ENCODE measurements at places on chromosomes 1 and 21.

GRCh38 chr1:195516036-195516435, 1092.2 kb downstream of the KCNT2 start:
- DNase-seq = no peak

DNA sequence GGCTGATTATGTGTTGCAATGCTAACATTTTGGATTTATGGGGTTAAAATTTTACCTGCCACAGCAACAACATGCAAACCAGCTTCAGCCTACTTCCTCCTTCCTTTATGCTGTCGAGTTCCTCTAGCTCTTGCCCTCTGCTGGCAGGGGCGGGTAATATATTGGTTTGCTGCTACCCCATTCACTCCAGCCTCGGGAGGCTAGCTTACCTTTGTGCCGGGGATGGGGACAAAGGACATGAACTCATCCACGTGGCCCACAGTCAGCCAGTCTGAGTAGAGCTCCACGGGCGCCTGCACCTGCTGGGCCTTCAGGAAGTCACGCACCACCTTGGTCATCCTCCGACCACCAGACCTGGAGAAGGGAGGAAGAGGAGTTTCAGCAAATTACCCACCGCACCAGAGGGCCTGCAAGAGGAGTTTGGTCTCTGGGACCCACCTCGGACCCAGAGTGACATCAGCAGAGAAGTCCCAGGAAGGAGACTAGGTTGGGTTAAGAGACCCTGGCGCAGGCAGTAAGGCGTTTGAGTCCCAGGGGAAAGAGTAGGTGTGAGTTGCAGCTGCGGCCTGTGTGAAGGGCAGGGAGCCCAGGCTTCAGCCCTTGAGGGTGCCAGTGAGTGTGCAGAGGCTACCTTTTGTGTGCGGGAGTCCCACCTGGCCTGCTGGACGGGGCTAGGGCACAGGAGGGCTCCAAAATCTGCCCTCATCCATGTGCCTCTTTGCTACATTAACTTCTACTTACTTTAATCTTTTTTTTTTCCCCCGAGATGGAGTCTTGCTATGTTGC, 21.8 kb upstream of the SDHB start:
- DNase-seq = no peak

DNA sequence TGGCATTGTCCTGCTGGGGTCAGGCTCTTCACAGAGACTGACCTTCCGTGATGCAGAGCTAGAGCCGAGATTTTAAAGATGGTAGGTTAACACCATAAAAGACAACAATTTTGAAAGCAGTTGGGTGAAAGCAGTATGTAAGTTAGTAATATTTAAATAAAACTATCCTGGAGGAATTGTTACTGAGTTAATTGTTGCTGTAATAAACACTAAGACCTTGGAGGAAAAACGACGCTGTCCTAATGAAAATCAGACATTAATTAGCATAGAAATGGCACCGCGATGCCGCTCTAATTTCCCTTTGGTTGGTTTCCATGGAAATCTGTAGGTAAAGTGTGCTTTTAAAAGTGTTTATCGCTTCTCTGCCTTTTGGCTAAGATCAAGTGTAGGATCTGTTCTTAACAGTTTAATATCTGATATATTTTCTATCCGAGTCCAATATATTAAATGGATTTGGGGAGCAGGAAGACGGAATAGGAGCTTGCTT, 745 bp upstream of the ANP32E start:
- no peak for DNase-seq

DNA sequence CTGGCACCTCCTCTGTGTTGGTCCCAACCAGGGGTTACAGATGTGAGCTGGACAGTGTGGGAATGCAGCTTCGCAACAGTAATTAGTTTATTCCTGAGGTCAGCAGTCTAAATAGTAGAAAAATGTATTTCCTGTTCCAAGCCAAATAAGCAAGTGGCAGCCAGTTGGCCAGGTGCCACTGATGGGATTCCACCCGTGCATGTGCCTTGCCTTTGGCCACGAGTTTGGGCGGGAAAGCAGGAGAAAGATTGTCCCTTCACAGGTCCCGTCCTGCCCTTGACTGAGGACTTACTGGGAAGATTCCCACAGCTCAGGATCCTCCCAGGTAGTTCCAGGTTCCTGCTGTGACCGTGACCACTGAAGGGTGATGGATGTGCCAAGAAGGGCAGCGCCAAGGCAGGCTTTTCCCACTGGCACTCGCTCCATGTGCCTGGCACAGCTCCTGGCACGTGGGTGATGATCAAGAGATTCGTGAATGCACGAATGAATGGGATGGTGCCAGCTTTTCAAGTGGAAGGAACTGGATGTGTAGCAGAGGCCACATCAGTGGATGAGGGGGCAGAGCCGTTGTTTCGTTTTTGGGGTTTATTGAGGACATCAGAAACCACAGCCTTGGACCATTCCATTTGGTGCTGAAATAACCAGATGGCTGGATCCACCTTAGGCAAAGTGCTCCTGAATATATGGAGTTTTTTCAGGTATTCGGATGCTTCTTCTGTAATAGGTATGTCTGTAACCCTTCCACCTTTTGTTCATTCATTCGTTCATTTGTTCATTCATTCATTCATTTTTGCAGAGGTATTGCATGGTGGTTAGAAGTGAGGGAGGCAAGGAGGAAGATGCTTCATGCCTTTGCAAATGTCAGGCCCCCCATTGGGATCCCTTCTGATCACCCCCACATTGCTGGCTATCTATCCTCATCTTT, 62.4 kb upstream of the WNT4 start:
- no peak for DNase-seq

DNA sequence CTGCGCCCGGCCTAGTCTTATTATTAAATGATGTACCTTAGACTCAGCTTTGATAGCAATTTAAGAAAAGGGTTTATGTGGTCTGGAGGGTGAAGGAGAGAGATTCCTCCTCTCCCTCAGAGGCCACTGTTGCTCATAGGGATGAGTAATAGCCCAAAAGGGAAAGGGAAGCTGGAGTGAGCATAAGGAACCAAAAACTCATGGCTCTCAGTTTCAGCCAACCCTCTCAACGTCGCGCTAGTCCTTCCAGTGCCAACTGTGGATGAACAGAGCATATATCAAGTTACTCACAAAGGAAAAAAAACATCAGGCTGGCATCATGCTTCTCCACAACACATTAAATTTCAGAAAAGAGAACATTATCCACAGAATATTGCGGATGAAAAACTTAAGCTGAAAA, 8.3 kb upstream of the GPR89B start:
- no peak for DNase-seq

GRCh38 chr1:3330771-3331245, 123.7 kb upstream of the ARHGEF16 start:
- no peak for DNase-seq

- no peak for DNase-seq
Observed at GRCh38 chr1:111347026-111347425, 56.4 kb downstream of the CHIA start.

- DNase-seq = no peak
Observed at GRCh38 chr1:113811156-113811887, 954 bp downstream of the RSBN1 start.

- no peak for DNase-seq
Observed at GRCh38 chr21:34510148-34511142, 1.6 kb downstream of the KCNE1 start.

DNA sequence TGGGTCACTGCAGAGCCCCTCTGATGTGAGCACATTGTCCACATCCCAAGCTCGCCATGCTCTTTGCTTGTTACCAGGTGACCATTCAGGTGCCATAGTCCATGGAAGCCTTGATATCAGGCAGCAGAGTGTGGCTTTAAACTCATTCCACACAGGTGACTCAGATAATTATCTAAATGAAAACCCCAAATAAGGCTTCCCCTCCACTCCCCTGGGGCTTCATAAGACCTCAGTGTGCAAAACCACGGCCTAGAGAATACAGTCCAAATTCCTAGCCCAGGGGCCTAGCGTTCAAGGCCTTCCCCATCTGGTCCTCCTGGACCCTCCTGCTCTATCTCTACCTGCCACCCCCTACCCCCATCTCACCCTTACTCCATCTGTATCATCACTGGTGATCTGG, 97.1 kb downstream of the ARHGEF10L start:
- DNase-seq = no peak
